ENCODE measurements at places on chromosomes 7 and 10.

DNA sequence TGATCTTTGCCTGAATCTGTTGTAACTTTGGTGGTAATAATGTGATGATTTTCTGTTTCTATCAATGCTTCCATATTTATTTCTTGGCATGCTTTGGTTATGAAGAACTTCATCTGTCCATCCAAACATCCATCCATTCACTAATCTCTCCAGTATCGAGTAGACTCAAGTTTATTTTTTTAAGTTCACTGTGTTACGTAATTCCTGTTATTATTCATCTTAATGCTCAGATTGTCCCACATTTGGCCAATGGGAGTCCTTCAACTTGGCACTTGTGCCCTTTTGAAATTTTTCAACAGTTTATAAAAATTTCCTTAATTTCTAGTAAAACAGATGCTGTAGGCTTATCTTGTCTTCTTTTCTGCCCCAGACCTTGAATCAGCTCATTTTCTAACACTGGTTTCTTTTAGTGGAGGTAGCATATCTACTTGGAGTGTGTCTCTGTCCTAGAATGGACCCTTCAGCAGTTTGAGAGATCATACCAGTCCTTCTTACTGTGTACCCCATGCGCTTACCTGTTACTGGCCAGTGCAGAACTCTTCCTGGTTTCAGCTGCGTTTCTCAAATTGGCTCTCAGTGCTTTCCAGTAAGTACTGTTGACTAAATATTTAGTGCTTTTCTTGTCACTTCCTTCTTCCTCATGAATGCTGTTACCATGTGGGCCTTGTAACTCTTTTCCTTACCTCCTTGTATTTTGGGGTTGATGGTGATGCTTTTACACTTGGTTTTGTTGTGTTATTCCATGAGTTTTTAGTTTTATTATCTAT lies 100.8 kb downstream of the MLLT10 start:
- no peak for DNase-seq

DNA sequence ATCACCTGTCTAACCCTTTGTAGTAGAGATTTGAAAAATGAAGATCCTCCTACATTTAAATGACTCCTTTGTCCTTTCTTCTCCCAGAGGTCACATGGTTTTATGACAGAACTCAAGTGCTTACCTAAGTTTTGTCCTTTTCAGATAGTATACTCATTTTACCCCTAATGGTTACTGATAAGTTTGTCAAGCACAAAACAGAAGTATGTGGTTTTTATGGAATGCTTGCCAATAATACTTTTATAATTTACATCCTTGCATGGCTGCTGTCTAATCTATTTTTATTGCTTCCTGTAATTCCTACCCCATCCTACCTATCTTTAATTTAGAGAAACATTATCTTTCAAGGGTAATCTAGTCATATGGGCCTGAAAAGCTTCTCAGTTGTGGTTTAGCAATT lies 37.5 kb downstream of the HELLS start:
- DNase-seq, result no peak

GRCh38 chr7:84912018-84912417 lies 274.8 kb downstream of the SEMA3D start:
- DNase-seq, result no peak

DNA sequence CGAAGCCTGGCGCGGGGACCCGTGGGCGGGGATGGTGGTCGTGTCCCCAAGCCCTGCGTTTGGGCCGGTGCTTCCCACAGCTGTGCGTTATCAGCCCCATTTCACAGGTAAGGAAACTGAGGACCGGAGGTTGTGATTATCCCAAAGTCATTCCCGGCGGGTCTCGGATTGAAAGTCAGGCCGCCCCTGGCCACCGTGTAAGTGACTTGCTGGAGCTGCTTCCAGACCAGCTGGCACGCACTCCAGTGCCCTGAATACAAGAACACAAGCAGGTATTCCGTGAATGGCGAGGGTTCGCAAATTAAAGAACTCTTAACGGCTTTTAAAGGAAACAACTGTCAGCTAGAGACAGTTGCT lies 675 bp upstream of the ATE1 start:
- peak; percentile 37 for DNase-seq

DNA sequence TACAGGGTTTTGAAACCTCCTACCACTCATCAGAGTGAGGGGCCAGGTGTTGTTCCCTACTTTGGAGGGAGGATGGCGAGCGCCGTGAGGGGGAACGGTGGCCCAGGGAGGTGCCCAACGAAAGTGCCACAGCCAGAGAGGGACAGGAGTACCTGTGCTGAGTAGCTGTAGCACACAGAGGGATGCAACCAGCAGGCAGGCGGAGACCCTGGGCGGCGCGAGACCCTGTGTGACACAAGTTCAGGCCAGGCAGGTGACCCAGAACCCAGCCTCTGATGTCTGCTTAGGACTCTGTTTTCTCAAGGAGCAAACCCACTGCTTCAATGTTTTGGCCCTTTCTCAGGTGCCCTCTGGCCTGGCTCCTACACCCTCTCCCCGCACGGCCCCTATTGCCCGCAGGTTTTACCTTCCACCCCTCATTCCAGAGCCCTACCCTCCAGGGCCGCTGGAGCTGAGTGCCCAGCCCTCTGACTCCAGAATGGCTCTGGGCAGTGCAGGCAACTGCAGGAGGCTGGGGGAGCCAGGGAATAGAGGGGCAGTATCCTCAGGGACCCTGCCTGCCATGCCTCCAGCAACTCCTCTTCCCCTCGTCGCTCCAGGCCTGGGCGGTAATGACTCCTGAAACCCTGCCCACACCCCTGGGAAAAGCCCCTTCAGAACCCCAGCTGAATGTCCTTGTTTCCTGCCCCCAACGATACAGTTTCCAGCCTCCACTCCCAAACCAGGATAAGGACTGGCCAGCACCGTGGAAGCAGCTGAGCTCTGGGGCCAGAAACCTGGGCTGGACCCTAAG lies 164.1 kb upstream of the RHEB start:
- DNase-seq, result no peak

- DNase-seq, result no peak
Observed at GRCh38 chr7:39416866-39417265, 149.3 kb upstream of the YAE1 start.

DNA sequence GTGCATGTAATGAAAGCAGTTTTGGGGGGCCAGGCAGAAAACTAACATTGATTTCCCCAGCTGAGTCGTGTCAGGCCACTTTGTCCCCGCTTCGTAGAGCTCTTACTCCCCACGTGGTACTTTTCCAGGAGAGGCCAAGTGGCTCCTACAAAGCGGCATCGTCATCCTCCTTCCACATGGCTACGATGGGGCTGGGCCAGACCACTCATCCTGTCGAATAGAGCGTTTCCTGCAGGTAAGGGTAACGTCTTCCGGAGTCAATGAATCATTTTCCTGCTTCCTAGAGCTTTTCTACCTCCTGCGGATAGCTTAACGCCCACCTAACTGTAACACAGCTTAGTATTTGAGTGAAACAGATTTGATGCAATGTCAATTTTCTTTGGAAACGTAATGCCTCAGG lies 21.7 kb upstream of the SEC61A2 start:
- DNase-seq, result no peak

DNA sequence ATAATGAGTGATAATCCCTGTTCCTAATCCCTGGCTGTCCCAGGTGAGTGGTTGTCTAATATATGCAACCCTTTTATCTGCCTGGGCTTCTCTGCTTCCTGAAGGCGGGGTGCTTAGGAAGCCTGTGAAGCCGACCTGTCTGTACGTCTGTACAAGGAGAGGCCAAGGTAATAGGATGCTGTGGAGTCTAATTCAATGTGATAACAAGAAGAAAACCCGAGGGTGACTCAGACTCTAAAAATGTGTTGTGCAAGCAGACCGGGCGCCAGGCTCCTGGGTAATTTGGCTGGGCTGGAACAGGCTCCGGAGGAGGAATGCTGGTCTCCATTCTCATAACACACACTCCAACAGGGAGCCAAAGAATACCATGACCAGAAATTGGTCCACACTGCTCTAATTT lies 43.6 kb downstream of the THNSL1 start:
- DNase-seq, result no peak

GRCh38 chr7:36763132-36763816 lies 39.0 kb upstream of the AOAH start:
- no peak for DNase-seq

GRCh38 chr10:2953495-2953894 lies 113.9 kb upstream of the PFKP start:
- no peak for DNase-seq

DNA sequence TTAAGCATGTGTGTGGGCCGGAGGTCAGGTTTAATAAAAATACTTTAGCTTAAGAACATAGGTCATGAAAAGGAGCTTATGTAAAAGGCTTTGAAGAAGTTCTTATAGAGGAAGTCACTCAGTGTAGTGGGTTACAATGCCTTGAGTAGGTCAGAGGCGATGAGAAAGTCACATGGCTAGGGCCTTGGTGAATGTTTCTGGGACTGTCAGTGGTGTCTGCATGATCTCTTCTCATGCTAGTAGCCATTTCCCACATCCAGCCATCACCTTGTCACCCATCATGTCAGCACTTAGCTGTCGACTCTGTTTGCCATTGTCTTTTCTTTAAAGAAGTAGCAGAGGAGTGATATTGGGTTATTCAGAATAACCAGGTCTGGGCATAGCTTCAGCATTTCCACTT lies 236.6 kb downstream of the CDK14 start:
- no peak for DNase-seq

All from GM10248 (cell line).